ENCODE measurements at places on chromosomes 2 and 18.

DNA sequence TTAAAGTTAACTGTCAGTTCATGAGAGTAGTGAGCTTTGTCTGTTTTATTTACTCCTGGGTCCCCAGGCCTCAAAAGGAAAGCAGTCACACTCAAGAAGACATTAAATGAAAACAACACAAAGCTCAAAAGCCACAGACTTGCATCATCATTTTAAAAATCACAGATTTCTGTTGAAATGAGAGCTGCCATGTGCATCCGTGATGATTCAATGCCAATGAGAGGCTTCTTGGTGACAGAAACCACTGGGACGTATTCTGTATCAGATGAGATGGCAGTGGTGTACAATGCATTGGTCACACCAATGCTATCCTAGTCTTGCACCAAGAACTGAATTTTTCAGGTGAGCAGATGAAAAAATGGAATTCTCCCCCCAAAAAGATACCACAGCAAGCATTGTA, 204.8 kb downstream of the ANAPC1 start:
- DNase-seq, result no peak

GRCh38 chr2:241413929-241414580, 58.0 kb downstream of the FARP2 start:
- DNase-seq, result no peak

DNA sequence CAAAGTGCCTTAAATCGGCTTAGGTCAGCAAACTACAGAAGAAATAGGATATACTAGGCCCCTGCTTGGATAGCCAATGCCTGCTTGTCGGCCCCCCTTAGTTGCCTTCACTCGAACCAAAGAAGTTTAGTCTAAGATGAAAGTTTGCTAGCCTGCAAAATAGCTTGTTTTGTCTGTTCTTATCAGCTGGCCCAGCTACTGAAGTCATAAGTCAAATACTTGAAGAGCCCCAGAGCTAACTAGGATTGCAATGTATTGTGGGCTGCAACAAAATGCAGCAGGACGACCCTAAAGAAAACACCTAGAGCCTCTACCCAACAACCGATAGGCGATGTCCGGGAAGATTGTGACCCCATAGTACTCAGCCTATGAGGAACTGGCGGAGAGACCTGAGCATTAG, 183.5 kb upstream of the HS6ST1 start:
- DNase-seq, result no peak

DNA sequence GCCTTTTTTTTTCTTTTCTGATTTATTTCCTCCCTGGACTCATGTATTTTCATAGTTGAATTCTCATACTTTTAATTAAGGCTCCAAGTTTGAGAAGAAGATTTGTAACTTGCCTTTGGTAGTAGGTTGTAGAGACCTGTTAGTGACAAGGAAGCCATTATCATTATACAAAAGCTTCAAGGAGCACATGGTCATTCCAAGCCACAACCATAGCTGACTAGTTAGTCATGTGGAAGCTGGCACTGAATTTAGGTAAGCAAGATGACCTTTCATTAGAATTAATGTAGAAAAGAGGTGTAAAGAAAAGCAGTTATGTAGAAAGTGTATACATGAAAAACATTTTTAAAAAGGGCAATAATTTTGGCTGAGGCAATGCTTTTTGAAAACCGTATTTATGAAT, 89.7 kb downstream of the LRP1B start:
- DNase-seq, result no peak

DNA sequence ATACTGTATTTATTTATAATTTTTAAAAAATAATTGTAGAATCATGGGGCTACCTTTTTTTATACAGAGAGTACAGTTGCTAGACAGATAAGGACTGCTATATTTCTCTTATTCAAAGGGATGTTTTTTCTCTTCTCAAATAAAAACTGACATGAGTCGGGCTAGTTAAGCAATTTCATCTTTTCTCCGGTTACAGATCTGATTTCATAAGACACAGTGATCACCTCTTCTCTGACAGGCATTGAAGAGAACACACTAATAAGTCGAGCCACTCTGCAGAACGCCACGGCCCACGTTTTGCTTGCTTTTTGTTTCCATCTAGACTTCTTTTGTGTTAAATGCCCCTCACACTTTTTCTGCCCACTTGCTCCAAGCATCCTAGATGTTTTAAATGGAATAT, 85.4 kb downstream of the HNRNPLL start:
- no peak for DNase-seq

All from activated CD4-positive, alpha-beta T cell treated with anti-CD3 and anti-CD28 coated beads, Interleukin-2, amount 50 U/mL, for 4 hours (primary cell).